ENCODE measurements at places on chromosomes 5 and 9. TPM values are rescaled to one million over a fixed set of nuclear protein-coding genes. Genes with fewer than 3 reads are reported as not detected.
A peak's percentile ranks its signal among the peaks of the same experiment; 100 is the strongest.

DNA sequence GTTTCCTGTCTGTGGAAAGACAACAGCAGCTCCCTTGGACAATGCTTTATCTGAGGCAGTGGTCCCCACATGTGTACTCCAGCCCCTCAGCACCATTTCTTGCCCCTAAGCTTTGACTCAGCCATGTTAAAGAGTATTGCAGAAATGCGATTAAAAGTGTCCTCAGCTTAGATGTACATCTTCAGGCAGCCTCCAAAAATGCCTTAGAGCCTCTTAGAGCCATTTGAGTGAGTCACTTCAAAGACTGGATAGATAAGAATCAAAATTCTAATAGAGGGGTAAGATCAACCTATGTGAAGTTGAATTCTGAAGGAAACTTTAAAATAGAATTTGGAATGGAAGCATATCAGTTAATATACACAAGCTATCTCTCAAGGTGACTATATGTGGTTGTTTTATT, 296.3 kb downstream of the ADAMTS6 start:
- DNase-seq, result peak; percentile 61

- no peak for DNase-seq
These were observed 825 bp downstream of the LRRC14B start for GRCh38 chr5:191949-192690.

GRCh38 chr5:59000211-59000610, 417.3 kb downstream of the RAB3C start:
- DNase-seq, result no peak

DNA sequence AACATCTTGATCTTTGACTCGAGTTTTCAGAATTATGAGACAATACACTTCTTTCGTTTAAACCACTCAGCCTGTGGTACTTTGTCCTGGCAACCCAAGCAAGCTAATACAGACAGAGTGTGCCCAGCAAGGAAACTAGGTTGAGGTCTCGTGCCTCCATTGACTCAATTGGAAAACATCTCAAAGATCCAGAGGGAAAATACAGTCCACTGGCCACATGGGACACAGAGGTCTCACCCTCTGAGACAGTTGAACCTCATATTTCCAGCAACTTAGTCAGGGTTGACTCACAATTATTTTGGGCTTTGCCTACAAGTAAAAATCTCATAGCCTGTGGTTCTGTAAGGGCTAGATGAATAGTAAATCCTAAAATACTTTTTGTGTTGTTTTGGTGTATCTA, 631.5 kb downstream of the MTRR start:
- peak; percentile 10 for DNase-seq

GRCh38 chr5:14105718-14106410, 37.3 kb upstream of the TRIO start:
- peak; percentile 99 for DNase-seq

ROPN1L gene
- 3.0 TPM for total RNA-seq

DNA sequence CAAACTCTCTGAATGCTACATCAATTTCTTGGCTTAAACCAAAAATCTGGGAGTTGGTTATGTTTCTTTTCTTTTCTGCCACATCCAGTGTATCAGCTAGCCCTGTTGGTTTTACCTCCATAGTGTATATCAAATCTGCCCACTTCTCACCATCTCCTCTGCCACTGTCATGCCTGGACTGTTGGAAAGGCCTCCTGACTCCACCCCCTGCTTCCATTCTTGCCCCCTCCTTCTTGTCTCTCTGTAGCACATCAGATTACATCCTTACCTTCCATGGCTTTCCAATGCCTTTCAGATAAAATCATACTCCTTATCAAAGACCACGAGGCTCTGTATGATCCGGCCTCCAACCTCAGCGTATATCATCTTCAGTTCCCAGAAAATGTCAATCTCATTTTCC, 35.4 kb downstream of the STXBP1 start:
- DNase-seq, result no peak

Data from M059J (cell line).